Esophagus mucosa (tissue), 1 donor: ENCODE measurements at places on chromosomes 1 and 21.

DNA sequence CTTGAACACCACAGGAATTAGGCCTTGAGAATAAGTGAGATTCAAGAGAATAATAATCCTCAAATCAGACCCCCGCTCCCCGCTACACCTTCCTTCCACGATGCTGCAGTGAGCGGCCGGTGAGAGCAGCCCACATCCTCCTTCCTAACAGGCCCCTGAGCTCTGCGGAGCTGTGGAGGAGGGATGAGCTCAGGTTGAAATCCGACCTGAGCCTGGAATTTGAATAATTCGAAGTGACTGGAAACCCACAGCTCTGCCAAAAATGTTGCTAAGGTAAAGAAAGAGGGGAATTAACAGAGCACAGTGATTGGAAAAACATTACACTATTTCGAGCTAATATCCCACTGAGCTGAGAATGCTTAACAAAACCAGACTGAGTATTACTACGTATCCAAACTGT, 90.0 kb downstream of the URB2 start:
- ATAC-seq = no peak

- ATAC-seq = no peak
Observed at GRCh38 chr21:29481641-29482040, 182.9 kb downstream of the BACH1 start.

- no peak for ATAC-seq
Observed at GRCh38 chr1:222918801-222919477, 104.1 kb downstream of the DISP1 start.

- no peak for ATAC-seq
Observed at GRCh38 chr1:96987186-96987703, 265.7 kb downstream of the PTBP2 start.

DNA sequence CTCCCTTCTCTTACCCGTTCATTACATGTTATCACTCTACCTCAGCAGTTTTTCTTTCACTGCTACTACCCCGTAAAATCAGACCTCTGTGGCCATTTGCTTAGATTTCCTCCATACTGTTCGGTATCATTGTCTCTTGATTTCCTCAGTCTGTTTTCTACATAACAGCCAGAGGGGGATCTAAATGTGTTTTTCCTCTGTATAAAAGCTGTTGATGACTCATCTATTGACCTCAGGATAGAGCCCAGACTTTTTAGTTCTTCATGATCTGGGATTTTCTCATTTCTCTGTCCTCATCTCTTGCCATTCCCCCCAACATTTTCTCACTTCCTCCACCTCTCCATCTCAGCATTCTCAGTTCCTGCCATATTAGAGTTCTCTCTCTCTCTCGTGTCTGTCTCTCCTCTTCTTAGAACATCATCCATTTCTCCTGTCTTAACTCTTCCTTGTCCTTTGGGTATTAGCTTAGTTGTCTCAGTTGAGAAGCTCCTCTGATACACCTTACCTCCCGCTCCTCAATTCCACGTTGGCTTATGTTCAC, 10.5 kb downstream of the OTUD3 start:
- ATAC-seq = no peak

DNA sequence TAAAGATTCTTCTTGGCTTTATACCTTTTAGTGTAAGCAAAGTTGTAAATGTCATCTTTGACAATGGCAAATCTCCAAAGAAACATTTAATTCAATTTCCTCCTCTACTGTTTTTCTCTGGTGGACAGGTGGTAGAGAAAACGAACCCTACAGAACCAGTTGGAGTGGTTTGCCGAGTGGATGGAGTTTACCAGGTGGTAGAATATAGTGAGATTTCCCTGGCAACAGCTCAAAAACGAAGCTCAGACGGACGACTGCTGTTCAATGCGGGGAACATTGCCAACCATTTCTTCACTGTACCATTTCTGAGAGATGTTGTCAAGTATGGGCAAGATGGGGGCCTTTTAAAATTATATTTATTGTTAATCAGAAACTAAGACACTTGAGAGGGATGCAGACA, 25.8 kb downstream of the UAP1 start:
- ATAC-seq = peak; percentile 68

GRCh38 chr1:242056988-242057744, 58.3 kb upstream of the MAP1LC3C start:
- ATAC-seq = no peak

DNA sequence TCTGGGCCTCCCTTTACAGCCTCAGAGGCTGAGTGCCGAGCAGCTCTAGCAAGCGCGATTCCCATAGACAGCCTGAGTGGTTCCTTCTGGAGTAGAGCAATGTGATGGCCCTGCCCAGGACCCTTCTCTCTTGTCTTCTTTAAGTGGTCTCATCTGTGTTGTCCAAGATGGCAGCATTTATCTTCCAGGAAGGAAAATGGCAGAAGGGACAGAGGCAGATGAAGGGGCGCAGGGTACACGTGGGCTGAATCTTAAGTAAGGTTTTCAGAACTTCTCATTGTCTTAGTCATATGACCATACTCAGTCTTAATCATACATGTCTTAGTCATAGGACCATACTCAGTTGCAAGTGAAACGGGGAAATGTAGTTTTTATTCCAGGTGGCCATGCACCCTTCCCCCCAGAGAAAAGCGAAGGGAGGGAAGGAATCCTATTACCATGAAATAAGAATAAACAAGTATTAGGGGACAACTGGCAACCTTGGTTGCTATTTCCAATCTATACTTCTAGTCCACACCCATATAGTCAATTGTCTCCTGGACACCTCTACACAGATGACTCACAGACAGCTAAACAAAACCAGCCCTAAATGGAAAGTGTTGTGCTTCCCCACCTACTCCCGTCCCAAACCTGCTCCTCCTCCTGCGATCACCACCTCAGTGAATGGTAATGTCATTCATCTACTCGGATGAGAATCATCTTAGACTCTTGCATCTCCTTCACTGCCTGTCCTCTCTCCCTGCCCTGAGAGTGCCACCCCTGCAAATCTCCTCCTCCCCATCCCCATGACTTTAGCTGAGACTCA, 13.3 kb downstream of the OVAAL start:
- peak; percentile 90 for ATAC-seq

DNA sequence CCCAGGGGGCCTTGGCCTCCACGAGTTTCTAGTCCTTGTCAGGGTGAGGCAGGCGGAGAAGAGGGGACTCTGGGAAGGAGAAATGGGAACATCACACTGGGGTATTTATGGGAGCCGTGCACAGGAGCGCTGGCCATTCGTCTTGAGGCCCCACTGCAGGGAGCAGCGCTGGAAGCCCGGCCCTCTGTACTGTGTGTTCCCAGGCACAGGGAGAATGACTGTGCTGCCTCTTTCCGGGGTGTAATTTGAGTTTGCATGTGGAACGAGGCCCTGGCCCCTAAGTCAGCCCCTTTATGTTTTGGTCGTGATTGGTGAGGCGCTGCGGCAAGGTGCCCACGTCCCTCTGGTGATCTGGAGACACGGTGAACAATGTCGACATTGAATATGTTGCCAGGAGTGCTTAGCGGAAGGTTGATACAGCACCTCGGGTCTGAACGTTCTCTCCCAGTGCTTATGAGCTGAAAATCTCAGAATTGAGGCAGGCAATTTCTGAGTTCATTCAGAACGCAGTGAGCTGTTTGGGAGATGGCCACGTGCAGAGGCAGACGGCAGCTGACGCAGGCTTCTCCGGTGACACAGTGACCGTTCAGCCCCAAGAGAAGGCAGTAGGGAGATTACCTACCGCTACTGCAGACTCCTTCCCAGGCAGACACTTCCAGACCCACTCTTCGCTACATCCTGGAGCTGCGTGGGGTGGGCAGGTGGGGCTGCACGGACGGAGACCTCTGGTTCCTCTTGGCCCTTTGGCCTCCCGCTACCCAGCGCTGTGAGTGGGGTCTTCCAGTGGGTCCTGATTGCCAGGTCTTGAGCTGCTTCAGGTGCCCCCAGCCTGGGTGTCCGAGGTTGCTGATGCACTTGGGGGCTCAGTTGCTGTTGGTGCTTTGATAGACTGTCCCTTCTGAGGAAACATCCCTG, 265.8 kb downstream of the CAMTA1 start:
- ATAC-seq = no peak

DNA sequence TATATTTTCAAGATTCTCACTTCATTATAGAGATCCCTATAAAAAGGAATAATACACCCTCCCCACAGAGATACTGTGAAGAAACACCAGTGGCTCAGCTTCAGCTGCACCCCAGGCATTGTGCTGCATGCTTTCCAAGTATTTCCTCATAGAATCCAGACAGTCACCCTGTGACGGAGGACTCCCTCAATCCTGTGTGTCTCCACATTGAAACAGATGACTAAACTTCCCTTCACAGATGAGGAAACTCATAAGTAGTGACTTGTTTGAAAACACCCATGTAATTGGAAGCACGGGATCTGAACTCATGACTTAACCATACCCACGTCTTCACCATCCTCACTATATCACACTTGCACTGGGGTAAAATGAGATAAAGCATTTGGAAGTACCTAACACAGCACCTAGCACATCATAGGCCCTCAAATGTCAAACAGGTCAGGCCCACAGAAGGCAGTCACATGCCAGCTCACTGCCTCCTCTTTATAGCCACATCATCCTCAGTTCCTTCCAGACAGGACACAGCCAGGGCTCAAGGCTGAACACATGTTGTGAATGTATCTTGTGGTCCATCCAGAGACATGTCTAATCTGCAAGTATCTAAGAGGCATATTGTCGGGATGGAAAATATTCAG, 55.2 kb downstream of the GPR161 start:
- peak; percentile 86 for ATAC-seq

DNA sequence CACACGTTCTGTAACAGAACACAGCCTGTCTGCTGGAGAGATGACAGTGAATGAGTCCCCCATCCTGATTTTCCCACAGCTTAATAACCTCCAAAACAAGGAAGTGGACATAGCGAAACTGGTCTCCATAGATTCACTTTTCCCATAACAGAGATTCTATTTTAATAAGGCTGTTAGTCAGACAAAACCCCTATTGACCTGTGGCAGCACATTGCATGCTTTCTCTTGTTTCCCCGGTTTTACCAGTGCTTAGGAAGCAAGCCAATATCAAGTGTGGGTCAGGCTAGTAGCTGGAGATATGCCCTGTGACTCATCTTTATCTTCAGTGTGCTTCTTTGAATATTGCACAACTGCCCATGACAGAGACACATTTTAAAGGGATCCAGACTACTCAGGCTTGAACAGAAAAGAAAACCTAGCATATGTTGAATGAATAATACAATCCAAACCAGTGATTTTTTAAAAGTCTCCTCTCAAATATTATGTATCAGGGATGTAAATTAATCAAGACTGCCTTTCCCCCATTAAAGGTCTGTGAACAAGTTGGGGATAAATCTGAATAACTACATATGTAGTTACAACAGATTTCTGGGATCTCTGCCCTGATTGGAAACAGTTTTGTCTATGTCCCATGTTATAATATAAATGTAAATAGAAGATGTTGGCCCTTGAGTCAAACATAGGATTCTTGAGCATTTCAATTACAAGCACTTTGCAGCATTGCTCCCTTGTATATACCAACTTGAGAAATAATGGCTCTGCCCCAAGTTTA, 11.9 kb upstream of the CLDN8 start:
- peak; percentile 99 for ATAC-seq

GRCh38 chr1:1972976-1973715, 30.4 kb downstream of the CFAP74 start:
- ATAC-seq = no peak

DNA sequence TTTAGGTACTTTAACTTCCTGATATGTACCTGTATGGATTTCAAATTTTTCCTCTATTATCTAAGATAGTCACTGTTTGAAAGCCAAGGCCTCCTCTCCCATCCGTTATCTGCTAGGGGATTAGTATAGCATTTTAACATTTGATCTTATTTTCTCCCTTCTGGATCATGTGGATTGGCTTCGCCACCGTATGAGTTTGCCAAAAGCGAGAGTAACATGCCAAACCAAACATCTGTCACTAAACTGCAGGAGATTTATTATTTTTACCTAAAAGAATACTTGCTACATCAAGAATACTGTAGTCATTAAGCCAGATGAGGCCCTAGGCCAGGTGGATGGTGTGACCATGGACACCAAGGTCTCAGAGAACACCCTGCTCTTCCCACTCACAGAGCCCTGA, 28.5 kb upstream of the EEIG2 start:
- ATAC-seq = no peak

- ATAC-seq = no peak
Observed at GRCh38 chr1:18907021-18907916, 4.9 kb upstream of the ALDH4A1 start.

DNA sequence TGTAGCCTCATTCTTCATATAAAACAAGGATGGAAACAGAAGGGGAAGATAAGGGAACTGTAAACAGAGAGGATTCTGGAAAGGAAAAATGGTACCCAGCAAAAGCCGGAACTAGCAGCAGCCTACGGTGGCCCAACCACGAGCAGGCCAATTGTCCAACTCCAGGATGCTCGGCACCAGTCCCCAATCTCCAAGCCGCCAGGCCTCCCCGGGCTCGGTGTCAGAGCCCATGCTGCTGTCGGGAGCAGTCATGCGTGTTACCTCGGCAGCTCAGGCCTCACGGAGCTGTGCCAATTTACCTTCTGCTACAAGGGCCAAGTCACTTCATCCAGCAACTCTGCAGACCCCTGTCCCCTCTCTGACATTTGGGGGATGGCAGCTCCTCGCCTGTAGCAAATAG, 130.8 kb downstream of the ZBTB18 start:
- no peak for ATAC-seq

DNA sequence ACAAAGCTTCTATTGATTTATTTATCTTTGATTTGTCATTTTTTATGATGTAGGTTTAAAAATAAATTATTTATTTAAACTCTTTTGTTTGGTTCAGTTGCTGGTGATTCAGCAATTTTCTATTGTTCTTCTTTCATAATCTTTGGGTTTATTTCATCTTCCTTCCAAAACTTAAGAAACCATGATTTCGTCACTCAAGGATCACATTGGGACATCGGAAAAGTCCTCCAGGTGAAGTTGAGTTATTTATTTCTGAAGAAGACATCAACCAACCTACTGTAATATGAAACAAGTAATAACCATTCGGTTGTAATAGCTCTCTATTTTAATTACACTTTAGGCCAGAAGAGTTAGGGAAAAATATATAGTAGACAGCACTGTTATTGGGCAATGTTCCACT, 23.0 kb upstream of the WLS start:
- no peak for ATAC-seq

DNA sequence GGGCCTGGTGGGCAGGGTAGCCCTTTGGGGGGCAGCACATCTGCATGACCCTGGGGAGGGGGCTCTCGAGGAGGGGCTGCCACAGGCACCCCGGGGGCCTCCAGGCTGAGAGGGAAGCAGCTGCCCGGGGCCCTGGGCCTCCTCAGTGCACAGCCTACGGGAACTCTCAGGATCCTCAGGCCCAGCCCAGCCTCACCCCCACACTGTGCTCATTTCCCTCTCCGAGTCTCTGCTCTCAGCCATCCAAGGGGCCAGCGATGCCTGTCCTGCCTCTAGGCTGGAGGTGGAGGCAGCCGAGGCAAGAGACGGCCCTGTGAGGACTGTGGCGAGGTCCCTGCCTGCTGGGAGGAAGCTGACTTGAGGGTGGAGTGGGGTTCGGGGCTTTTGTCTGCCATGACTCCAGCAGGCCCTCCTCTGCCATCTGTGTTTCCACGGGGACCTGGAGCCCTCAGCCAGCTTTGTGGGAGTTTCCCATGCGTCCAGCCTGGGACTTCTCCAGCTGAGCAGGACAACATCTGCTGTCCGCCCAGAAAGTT, 7.2 kb upstream of the PLEKHG5 start:
- ATAC-seq = no peak
